Activated T-cell treated with anti-CD3 and anti-CD28 coated beads for 48 hours (primary cell): ENCODE measurements at places on chromosomes 7 and 10.
A peak's percentile ranks its signal among the peaks of the same experiment; 100 is the strongest.

DNA sequence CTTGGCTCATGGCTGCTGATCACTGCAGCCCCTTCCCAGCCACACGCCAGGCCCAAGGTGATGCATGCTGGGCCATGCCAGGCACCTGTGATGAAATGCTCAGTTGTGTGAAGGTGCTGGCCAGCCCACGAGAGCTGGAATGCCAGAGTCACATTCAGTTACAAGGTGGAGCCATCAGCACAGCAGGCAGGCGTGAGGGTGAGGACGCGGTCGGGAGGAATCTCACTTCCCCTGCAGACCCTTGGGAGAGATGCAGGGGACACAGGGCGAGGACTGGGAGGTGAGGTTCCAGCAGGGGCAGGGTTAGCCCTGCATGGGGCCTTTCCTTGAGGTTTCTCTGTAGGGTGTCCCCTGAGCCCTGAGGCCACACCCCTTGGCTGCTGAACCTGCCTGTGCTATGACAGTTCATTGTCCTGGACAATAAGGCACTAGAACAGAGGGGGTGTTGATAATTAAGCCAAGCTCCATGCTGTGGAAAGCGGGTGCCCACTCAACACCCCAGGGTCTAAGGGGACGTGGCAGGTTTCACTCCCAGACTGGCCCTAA, 82.4 kb downstream of the ADARB2 start:
- no peak for DNase-seq

GRCh38 chr7:13042605-13043236, 355.3 kb downstream of the ARL4A start:
- no peak for DNase-seq

GRCh38 chr10:53606981-53607380, 834.4 kb upstream of the MBL2 start:
- no peak for DNase-seq

GRCh38 chr10:117373823-117374505, 1.3 kb downstream of the PDZD8 start:
- DNase-seq, result peak; percentile 12

GRCh38 chr10:52187521-52188258, 126.4 kb upstream of the DKK1 start:
- DNase-seq, result no peak

DNA sequence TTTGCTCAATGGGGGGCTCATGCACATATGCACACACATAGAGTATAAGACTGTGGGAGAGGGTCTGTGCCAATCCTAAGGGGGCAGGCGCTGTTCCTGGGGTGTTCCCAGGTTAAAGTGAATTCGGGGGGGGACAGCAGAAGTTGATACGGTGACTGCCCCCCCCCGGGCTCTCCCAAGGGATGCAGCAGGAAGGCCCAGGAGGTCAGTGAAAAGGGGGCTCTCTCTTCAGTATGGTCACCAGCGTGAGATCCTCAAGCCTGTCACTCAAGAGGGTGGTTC, 32.4 kb downstream of the SPDYE6 start:
- DNase-seq, result no peak

DNA sequence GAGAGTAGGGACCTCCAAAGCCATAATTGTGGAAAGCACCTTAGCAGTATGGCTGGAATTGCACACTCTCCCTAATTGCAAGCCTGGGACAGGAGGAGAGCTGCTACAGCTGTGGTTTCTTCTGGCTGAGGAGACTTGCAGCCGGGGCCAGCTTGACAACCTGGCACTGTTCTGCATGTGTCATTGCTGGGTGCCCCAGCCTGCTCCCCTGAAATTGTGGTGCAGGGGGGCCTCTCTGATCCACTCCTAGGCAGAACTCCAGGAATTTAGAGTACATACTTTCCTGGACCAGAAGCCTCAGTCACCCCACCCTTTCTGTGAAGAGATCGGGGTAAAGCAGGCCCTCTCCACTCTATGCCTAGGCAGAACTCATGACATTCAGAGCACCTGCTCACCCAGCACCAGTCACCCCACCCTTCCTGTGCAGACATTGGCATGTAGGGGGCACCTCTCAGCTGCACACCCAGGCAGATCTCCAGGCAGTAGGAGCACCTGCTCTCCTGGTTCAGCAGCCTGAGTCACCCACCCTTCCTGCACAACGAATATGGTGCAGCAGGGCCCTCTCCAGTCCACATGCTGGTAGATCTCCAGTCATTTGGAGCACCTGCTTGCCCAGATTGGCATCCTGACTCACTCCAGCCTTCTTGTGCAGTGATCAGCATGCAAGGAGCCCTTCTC, 34.4 kb upstream of the DYNC1I1 start:
- no peak for DNase-seq

DNA sequence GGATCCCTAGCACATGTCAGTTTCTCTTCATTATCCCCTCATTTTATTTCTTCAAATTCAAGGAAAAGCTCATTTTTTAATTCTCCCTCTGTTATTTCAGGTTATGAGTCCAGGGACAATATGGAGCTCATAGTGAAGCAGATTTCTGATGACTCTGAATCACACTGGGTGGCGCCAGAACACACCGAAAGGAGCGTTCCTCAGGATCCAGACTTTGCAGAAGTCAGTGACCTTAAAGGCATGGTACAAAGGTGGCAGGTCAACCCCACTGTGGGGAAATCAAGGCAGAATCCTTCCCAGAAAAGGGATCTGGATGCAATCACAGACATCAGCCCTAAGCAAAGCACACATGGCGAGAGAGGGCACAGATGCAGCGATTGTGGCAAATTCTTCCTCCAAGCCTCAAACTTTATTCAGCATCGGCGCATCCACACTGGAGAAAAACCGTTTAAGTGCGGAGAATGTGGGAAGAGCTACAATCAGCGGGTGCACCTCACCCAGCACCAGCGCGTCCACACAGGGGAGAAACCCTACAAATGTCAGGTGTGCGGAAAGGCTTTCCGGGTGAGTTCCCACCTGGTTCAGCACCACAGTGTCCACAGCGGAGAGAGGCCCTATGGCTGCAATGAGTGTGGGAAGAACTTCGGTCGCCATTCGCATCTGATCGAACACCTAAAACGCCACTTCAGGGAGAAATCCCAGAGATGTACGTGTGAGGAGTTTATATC, 21.4 kb downstream of the ZKSCAN5 start:
- DNase-seq, result no peak

DNA sequence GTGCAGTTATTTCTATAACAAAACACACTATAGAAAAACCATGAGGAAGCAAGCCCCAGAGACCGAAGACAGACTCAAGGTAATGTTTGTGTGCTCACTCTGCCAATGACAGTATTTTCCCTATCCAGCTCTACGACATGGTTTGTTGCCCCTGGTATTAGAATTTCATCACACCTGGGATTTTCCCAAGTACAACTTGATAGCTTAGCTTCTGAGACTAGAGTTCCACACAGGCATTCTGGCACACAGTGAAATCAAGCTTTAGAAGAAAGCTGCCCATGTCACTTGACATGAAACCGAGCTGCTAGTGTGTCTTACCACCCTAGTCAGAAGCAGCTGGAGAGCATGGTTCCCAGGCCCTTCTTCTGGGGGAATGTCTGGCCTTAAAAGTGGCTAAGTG, 44.1 kb upstream of the AKR1E2 start:
- no peak for DNase-seq

GRCh38 chr7:47149971-47150370, 431.9 kb downstream of the TNS3 start:
- no peak for DNase-seq

DNA sequence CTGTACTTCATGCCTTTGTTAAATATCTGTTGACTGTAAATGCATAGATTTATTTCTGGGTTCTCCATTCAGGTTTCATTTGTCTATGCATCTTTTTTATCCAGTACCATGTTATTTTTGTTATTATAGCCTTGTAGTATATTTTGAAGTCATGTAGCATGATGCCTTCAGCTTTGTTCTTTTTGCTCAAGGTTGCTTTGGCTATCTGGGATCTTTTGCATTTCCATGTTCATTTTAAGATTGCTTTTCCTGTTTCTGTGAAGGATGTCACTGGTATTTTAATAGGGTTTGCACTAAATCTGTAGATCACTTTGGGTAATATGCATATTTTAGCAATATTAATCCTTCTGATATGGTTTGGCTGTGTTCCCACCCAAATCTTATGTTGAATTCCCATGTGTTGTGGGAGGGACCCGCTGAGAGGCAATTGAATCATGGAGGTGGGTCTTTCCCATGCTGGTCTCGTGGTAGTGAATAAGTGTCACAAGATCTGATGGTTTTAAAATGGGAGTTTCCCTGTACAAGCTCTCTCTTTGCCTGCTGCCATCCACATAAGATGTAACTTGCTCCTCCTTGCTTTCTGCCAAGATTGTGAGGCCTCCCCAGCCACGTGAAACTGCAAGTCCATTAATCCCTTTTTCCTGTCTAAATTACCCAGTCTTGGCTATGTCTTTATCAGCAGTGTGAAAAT, 302.8 kb upstream of the SEMA3C start:
- no peak for DNase-seq

- no peak for DNase-seq
Measured at GRCh38 chr7:131040467-131040932, 287.2 kb upstream of the MKLN1 start.

- no peak for DNase-seq
Measured at GRCh38 chr7:17038160-17038782, 156.5 kb upstream of the AGR3 start.

DNA sequence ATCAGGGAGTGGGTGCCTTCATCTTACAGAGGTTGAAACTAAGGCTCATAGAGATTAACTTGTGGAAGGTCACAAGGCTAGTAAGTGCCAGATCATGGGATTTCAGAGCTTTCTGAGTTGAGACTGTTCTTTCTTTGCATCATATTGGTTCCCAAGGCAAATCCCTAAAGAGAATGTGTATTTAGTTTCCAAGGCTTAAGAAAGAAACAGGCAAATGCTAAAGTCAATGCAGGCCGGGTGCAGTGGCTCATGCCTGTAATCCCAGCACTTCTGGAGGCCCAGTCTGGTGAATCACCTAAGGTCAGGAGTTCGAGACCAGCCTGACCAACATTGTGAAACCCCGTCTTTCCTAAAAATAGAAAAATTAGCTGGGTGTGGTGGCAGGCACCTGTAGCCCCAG, 19.8 kb downstream of the CDK1 start:
- no peak for DNase-seq

GRCh38 chr7:159061209-159061608, 83.5 kb downstream of the VIPR2 start:
- no peak for DNase-seq

GRCh38 chr10:25061125-25061524, 44.7 kb downstream of the THNSL1 start:
- DNase-seq, result no peak

GRCh38 chr10:69696073-69696731, 66.2 kb downstream of the FAM241B start:
- peak; percentile 6 for DNase-seq

DNA sequence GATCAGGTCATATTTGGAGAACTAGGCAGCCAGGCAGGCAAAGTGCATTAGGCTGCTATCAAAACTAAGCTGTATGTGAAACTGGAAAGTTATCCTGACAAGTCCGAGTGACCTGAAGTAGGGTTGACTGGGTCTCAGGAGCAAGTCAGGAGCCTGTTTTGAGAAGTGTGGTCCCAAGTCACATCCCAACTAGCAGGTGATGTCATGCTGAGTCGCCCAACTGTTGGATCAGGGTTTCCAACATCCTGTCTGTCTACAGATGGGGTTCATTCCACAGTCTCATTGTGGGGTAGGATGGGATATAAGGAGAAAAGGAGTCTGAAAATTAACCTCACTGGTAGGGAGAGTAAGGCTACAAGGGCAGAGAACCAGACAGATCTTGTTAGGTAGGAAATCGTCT, 27.0 kb downstream of the SLC26A4 start:
- DNase-seq, result no peak

- no peak for DNase-seq
Measured at GRCh38 chr7:90430614-90431460, 27.6 kb downstream of the CLDN12 start.

DNA sequence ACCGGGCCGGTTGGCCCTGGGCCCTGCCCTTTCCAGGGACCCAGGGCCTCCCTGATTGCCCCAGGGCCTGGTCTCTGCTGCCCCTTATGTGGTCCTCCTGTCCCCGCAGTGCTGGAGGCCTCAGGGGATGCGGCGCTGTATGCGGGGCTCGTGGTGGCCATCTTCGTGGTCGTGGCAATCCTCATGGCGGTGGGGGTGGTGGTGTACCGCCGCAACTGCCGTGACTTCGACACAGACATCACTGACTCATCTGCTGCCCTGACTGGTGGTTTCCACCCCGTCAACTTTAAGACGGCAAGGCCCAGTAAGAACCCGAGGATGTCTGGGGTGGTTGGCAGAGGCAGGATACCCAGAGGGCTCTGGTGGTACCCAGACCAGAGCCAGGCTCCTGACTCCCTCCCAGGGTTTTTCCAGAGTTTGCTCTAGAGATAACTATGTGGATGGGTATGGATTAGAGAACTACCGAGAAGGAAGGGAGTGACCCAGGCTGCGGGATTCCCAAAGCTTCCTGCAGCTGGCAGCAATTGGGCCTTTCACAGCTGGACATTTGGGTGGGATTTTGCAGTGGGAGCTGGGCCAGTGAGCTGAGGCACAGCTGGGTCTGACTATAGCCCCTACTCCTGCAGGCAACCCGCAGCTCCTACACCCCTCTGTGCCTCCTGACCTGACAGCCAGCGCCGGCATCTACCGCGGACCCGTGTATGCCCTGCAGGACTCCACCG, 28.1 kb upstream of the SLC29A3 start:
- no peak for DNase-seq

DNA sequence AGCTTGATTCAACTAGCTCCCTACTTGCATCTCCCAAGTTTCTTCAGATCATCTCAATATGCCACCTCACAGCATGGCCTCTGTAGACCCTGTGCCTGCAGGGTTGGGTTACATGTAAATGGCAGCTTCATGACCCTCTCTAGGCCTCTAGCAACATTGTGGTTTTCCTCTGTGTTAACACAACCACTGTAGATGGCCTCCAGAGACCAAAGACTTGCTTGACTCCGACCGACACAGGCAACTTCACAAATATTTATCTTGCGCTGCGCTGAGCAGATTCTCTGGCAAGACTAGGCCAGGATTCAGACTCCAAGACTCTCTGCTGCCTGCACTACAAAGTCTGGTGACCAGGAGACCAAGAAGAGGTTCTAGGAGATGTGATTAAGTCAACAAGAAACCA, 75.9 kb downstream of the CNOT4 start:
- DNase-seq, result no peak

DNA sequence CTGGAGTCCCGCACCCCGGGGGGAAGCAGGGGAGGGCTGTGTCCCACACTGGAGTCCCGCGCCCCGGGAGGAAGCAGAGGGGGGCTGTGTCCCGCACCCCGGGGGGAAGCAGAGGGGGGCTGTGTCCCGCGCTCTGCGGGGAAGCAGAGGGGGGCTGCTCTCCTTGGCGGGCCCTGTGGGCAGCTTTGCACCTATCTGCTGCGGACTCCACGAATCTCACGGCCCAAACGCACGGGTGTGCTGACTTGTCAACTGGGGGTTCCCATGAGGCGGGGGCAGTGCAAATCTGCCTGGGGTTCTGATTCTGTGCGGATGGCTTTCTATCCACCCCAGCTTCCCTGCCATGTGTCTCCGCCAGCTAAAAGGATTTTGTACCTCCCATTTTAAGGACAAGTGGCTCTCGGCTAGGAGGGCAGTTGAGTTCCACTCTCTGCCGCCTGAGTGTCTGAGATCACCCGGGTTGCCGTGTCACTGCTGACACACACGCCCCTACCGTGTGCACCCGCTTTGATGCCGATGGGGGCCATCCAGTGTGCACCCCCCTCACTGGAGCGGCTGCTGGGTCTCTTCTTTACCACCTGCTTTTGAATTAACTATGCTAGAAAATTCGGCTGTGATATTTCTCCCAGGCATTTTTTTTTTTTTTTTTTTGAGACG, 20.5 kb downstream of the GPER1 start:
- DNase-seq, result no peak
